ENCODE measurements at places on chromosomes 5 and 9. TPM values are rescaled to one million over a fixed set of nuclear protein-coding genes. Genes with fewer than 3 reads are reported as not detected.
A peak's percentile ranks its signal among the peaks of the same experiment; 100 is the strongest.

The GAPT gene
- not detected for total RNA-seq

The CDX1 gene
- total RNA-seq, result not detected

The TPM2 gene
- total RNA-seq, result 141 TPM

The PLK2 gene
- 29.4 TPM for total RNA-seq

The EIF4EBP3 gene
- total RNA-seq, result not detected

The PROB1 gene
- total RNA-seq, result 2.7 TPM

The NOL8 gene
- total RNA-seq, result 26.0 TPM

The DND1 gene
- 15.5 TPM for total RNA-seq

GRCh38 chr5:89916131-89916530, 493.4 kb downstream of the CETN3 start:
- DNase-seq, result no peak

DNA sequence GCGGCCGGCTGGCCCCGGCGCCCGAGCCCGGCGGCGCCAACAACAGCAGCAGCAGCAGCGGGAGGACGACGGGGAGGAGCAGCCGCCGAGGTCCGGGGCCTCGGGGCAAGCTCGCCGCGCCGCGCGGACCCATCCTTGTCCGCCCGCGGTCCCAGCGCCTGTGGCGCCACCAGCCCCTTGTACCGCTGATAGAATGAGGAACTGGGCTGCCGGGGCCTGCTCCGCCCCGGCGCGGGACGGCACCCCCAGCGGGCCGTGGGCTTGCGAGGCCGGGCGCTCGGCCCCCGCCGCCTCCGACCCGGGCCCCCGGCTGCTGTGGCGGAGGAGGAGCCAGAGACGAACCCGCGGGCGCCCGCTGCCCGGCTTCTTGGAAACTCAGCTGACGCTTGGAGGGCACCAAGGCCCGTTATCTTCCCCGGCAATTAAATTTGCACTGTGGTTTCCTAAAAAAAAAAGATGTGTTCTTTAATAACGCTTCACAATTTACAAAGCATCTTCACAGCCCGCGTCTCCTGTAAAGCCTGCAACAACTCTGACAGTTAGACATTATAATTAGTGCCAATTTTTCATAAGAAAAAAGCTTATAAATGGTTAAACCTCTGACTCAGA, at the start of gene ARSB:
TSS of gene ARSB (minus strand) at position 195 of the 609 bp plus-strand sequence. CDS start at position 133, 62 bp downstream.
- peak; percentile 63 for DNase-seq

- peak; percentile 92 for DNase-seq
Observed at GRCh38 chr5:86880785-86881492, 263.2 kb downstream of the COX7C start.

DNA sequence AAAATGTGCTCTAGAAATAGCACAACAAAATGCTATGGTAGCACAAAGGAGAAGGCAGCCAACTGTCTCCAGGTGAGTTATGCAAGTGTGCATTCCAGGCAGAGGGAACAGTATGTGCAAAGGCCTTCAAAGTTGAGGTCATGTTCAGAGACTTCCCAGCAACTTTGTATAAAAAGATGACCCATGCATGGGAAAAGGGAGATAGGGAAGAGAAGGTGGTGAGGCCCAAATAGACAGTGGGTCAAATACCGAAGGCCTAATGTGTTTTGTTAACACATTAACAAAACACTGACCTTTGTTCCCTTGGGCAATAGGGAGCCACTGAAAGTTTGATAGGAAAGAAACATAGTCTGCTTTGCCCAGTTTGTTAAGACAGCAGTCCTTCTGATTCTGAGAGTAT, 445.3 kb downstream of the EBF1 start:
- no peak for DNase-seq

DNA sequence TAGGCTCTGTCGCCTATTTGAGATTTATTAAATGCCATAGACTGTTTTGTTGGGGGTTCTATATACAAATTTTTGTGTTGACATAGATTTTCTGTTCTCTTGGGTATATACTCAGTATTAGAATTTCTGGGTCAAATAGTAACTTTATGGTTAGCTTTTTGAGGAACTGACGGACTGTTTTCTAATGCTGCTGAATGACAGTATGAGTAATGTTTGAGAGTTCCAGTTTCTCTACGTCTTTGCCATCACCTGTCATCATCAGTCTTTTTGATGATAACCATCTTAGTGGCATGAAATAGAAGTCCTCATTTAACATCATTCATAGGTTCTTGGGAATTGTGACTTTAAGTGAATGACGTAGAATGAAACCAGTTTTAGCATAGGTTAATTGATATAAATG, 60.1 kb downstream of the CCDC171 start:
- no peak for DNase-seq

GRCh38 chr5:151719228-151720000, 32.7 kb upstream of the SPARC start:
- DNase-seq, result peak; percentile 70

DNA sequence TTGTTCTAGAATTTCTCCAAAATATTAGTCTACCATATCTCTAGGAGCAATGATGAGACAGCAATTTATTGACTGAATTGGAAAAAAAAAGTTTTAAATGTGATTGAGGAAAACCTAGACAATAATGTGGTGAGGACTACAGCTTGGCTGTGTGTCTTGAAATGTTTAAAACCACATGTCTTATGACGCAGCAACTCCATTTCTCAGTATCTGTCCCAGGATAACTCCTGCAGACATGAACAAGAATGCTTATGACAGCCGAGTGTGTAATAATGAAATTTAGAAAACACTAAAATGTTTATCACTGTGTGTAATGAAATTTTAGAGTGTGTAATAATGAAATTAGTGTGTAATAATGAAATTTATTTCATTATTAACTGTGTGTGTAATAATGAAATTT, 254.1 kb upstream of the DAPK1 start:
- no peak for DNase-seq

DNA sequence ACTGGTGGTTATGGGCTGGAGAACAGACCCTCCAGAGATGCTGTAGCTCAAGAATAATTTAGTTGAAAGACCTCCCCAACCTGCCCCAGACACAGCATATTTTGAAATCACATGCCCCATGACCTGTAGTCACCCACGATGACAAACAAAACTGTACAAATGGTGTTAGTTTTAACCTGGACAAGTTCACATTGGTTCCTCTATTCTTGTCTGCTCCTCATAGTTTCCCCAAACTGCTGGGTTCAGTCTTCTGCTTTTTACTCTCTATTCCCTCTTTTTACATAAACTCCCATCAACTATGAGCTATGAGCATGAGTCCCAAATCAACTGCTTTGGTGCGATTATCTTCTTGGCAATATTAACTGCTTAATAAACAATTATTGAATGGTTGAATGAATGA, 365.3 kb upstream of the CLINT1 start:
- DNase-seq, result no peak

- peak; percentile 60 for DNase-seq
Observed at GRCh38 chr5:36724467-36725332, 118.3 kb downstream of the SLC1A3 start.

DNA sequence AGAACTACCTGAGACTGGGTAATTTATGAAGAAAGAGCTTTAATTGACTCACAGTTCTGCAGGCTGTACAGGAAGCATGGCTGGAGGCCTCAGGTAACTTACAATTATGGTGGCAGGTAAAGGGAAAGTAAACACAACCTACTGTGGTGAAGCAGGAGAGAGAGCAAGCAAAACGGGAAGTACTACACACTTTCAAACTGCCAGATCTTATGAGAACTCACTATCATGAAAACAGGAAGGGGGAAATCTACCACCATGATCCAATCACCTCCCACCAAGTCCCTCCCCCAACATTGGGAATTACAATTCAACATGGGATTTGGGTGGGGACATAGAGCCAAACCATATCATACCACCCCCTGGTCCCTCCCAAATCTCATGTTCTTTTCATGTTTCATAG, 58.7 kb upstream of the GPR151 start:
- DNase-seq, result no peak
